Gastrocnemius medialis (tissue), 4 donors: ENCODE measurements at places on chromosomes 3 and 15. TPM values are rescaled to one million over a fixed set of nuclear protein-coding genes. Genes with fewer than 3 reads are reported as not detected.

PRSS50 gene
- not detected for total RNA-seq

- H3K36me3 ChIP-seq = no peaks in the 10 kb centered on the region
- H3K27ac ChIP-seq = peak overlapping the region; percentile 48
- H3K4me3 ChIP-seq = no peak overlapping the region
Observed at GRCh38 chr3:127002195-127003174, 19.6 kb downstream of the PLXNA1 start.

GRCh38 chr3:74119221-74119620 lies 494.5 kb upstream of the PDZRN3 start:
- DNase-seq = no peak
- no peaks in the 10 kb centered on the region for H3K36me3 ChIP-seq
- no peak overlapping the region for H3K4me3 ChIP-seq
- H3K27ac ChIP-seq = no peak overlapping the region
- no peaks in the 10 kb centered on the region for H3K27me3 ChIP-seq

DNA sequence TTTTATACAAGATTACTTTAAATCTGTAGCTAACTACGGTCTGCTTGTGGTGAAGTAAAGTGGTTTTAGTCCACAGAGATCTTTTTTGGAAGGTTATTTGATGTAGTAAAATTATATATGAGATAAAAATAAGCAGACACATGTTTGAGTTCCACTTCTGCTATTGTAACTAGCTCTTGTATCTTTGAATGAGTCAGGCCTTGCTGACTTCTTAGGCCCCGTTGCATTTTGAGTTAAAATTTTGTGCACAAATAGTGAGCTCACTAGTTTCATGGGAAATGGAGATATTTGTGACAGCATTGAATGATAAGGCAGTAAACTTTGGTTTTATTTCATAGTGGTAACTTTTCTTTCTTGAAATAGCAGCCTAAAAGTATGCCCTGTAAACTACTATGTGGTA lies 42.6 kb downstream of the ARIH1 start:
- peaks cover 32% of the 10 kb centered on the region for H3K4me1 ChIP-seq
- no peak overlapping the region for H3K27ac ChIP-seq
- no peaks in the 10 kb centered on the region for H3K36me3 ChIP-seq
- no peak overlapping the region for H3K4me3 ChIP-seq

- H3K4me3 ChIP-seq = no peak overlapping the region
- no peaks in the 10 kb centered on the region for H3K27me3 ChIP-seq
- H3K4me1 ChIP-seq = peaks cover 11% of the 10 kb centered on the region
- DNase-seq = no peak
- H3K27ac ChIP-seq = peak overlapping the region; percentile 76
Observed at GRCh38 chr3:129616713-129617112, 10.2 kb upstream of the PLXND1 start.

DNA sequence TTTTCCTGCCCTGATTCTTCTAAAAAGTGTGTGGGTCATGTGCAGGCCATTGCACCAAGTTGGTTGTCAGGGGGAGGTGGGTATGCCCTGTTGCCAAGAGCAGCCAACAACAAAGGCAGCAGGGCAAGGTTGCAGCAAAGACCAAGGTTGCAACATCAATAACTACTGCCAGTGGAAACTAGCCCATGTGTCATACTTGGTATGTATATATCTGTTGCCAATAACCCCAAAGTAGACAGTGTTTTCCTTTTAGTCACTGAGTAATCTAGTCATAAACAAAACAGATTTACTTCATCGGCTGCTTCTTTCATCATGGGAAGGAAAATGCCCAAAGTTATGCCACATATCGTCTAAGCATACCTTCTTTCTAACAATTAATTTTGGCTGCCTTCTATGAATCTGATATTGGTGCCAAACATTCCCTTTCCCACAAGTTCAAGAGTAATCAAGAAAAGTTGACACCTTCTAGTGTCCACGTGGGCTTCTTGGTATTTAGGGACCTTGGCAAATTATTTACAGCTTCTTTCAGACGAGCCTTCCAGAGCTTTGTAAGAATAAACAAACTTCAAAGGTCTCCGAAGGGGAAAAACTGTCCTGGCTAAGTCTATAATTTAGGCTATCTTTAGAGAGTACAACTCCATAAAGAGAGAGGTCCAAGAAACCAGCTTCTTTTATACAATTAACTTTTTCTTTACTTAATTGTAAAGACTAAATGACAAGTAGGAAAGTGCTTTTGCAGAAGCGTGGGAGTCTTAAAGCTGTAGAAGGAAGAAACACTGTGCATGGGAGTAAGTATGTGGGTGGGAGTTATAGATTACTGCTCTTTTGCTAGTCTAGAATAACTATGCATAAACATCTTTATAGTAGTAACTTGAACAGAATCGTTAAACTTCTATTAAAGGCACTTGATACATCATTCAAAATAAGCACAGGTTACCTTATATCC lies 10.0 kb upstream of the MBNL1 start:
- H3K27me3 ChIP-seq = no peaks in the 10 kb centered on the region
- peaks cover 23% of the 10 kb centered on the region for H3K4me1 ChIP-seq
- peak; percentile 68 for DNase-seq
- H3K27ac ChIP-seq = peak overlapping the region; percentile 88

DNA sequence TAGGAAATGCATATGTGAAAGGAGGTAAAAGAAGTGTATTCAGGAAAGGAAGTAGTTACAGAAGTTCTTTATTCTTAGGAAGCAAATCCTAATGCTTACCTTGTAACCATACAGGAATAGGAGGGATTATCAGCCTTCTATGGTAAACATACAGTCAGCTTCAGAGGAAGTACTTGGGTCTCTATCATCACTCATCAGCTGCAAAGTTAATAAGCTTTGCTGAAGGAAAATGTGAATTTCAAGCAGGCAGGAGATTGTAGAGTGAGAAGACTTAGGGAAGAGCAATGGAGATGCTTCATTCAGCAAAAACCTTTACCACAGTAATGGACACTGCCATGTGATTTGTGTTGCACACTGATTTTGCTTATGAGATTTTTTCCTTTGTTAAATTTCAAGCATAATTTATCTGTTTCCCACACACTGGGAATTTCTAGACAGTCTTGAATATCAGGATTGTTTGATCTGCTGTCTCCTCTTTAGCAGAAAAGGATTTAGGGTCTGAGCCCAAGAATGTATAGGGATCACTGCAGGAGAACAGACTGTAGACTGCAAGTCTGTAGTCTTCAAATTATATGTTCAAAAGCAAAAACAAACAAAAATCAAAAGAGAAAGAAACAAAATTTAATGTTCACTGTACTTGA lies 150.8 kb downstream of the ZNF609 start:
- H3K36me3 ChIP-seq = no peaks in the 10 kb centered on the region
- H3K27ac ChIP-seq = no peak overlapping the region
- H3K27me3 ChIP-seq = no peaks in the 10 kb centered on the region
- no peak for DNase-seq
- no peak overlapping the region for H3K4me3 ChIP-seq

SHF gene
- 3.3 TPM for total RNA-seq

- peaks cover 31% of the 10 kb centered on the region for H3K4me1 ChIP-seq
- peaks cover 41% of the 10 kb centered on the region for H3K36me3 ChIP-seq
- no peaks in the 10 kb centered on the region for H3K27me3 ChIP-seq
- H3K4me3 ChIP-seq = peak overlapping the region; percentile 79
- DNase-seq = peak; percentile 37
Observed at GRCh38 chr3:49724586-49724985, 835 bp upstream of the GMPPB start.

TPRG1 gene
- 3.1 TPM for total RNA-seq

TNIK gene
- 19.7 TPM for total RNA-seq

DNA sequence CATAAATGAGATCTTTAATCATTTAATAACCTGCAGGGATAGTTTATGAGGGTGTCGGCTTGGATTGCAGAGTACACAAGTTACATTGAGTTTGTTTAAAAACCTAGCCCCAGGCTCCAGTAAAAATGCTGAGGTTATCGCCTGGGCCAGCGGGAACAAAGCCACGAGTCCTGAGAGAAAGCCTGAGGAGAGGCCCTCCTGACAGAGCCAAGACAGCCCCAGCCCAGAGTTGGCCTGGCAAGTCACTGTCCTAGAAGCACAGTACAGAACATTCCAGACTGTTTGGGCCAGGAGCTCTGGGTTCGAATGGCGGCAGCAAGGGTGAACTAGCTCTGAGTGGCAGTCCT lies 32.4 kb downstream of the SEC61A1 start:
- H3K27me3 ChIP-seq = no peaks in the 10 kb centered on the region
- H3K4me1 ChIP-seq = peaks cover 10% of the 10 kb centered on the region
- no peak for DNase-seq
- no peak overlapping the region for H3K4me3 ChIP-seq

GRCh38 chr3:179967622-179968021 lies 69.1 kb downstream of the PEX5L start:
- no peak for DNase-seq
- no peaks in the 10 kb centered on the region for H3K36me3 ChIP-seq
- H3K27me3 ChIP-seq = no peaks in the 10 kb centered on the region
- no peak overlapping the region for H3K27ac ChIP-seq

DNA sequence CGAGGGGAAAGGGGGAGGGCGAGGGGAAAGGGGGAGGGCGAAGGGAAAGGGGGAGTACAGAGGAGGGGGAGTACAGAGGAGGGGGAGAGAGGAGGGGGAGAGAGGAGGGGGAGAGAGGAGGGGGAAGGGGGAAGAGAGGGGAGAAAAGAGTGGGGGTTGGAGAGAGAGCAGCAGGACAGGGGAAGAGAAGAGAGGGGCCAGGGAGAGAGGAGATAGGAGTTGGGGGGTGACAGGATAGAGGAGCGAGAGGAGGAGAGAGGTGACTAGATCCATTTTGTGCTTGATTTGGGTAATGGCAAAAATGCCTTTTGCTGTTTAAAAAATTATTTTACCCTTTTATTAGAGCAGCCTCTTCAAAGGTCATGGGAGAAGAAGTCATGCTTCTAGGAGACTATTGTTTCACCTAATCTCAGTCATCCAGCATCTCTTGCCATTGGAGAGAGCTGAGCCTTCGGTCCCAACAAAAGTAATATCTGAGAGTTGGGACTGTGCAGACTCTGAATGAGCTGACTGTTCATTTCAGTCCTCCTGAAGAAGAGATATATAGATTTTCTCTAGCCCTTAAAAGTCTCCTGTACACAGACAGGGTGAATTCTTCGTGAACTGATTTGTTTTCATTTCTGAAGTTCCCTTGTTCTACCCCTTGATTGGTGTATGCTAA lies 15.1 kb upstream of the TOP2B start:
- no peaks in the 10 kb centered on the region for H3K4me1 ChIP-seq
- no peaks in the 10 kb centered on the region for H3K27me3 ChIP-seq
- H3K36me3 ChIP-seq = no peaks in the 10 kb centered on the region
- DNase-seq = no peak
- no peak overlapping the region for H3K4me3 ChIP-seq
- H3K27ac ChIP-seq = no peak overlapping the region

GRCh38 chr15:37995461-37996347 lies 61.3 kb downstream of the TMCO5A start:
- DNase-seq = no peak
- H3K36me3 ChIP-seq = no peaks in the 10 kb centered on the region
- H3K27ac ChIP-seq = no peak overlapping the region
- no peaks in the 10 kb centered on the region for H3K27me3 ChIP-seq
- H3K4me3 ChIP-seq = no peak overlapping the region

- no peak overlapping the region for H3K4me3 ChIP-seq
- no peaks in the 10 kb centered on the region for H3K36me3 ChIP-seq
- H3K27me3 ChIP-seq = no peaks in the 10 kb centered on the region
- no peak for DNase-seq
Observed at GRCh38 chr3:195023576-195023975, 247.4 kb downstream of the XXYLT1 start.

DNA sequence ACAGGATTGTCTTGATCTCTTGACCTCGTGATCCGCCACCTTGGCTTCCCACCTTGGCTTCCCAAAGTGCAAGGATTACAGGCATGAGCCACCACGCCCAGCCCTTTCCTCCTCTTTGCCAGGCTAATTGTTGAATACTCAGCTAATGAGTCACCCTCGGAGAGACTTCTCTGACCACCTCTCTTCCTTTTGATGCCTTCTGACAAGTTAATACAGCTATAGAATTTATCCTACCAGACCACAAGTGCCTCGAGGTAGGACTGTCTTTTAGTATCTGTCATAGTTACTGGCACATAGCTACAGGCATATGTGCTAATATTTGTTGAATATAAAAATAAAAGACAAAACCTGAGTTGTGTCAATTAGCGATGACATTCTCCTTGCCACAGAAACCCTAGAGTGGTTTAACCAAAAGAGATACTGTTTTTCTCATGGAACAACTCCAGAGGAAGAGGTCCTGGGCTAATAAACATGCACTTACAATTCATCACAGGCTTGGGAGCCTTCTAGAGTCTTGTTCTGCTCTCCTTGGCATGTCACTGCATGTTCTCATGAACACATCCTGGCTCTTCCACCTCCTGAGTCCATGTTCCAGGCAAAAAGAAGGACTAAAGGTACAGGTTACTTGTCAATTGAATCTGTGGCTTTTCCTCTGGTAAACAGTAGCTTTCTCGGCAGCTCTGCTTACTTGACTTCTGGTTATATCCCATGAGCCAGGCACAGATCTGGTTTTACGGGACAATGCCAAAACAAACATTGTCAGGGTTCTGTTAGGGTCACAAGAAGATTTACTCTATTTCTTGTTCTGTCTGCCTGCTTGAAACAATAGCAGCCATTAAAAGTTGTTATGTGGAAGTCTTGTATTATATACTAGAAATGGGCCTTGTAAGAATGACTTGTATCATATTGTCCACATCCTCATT lies 332.3 kb downstream of the THSD4 start:
- no peak for DNase-seq
- H3K4me1 ChIP-seq = peaks cover 11% of the 10 kb centered on the region
- H3K27ac ChIP-seq = no peak overlapping the region
- H3K36me3 ChIP-seq = no peaks in the 10 kb centered on the region

GRCh38 chr3:124207873-124208485 lies 216.1 kb upstream of the ROPN1 start:
- H3K27ac ChIP-seq = no peak overlapping the region
- DNase-seq = no peak
- H3K27me3 ChIP-seq = no peaks in the 10 kb centered on the region
- no peaks in the 10 kb centered on the region for H3K36me3 ChIP-seq

- peaks cover 80% of the 10 kb centered on the region for H3K4me1 ChIP-seq
- peaks cover 18% of the 10 kb centered on the region for H3K36me3 ChIP-seq
- no peaks in the 10 kb centered on the region for H3K27me3 ChIP-seq
- DNase-seq = peak; percentile 41
Observed at GRCh38 chr15:40338041-40338657, 2.6 kb downstream of the CCDC9B start.

CPN2 gene
- total RNA-seq = not detected

GRCh38 chr3:12235691-12236090 lies 53.2 kb upstream of the PPARG start:
- no peak overlapping the region for H3K4me3 ChIP-seq
- H3K27me3 ChIP-seq = no peaks in the 10 kb centered on the region
- no peaks in the 10 kb centered on the region for H3K36me3 ChIP-seq

SLC6A11 gene
- total RNA-seq = not detected

GRCh38 chr3:136889947-136890346 lies 27.9 kb downstream of the NCK1 start:
- H3K27ac ChIP-seq = no peak overlapping the region
- H3K36me3 ChIP-seq = no peaks in the 10 kb centered on the region
- H3K4me1 ChIP-seq = no peaks in the 10 kb centered on the region

CCR8 gene
- total RNA-seq = not detected

ZPLD1 gene
- total RNA-seq = not detected

DNA sequence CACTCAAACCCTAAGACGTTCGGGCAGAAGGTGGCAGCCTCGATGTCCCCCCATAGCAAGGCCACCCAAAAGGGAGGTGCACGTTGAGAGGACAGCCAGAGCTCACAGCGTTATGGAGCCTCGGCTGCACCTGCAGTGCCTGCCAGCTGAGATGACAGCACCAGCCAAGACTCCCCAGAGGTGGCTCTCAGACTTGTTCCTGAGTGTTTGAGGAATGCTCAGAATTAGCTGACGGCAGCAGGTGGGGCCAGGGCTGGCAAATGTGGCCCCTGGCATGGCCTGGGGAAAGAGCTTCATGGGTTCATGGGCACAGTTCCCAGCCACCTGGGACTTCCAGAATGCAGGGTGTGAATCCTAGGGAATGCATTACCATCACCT lies 177.8 kb downstream of the KLF13 start:
- H3K27me3 ChIP-seq = no peaks in the 10 kb centered on the region
- no peaks in the 10 kb centered on the region for H3K4me1 ChIP-seq
- no peaks in the 10 kb centered on the region for H3K36me3 ChIP-seq
- no peak for DNase-seq

SLC38A3 gene
- total RNA-seq = 1.9 TPM

GOLGA6A gene
- 0.83 TPM for total RNA-seq
